Cortex of kidney (tissue), 1 donor: ENCODE measurements at places on chromosomes 5 and 9.

GRCh38 chr9:109115931-109116526, 3.7 kb downstream of the TMEM245 start:
- DNase-seq = no peak

DNA sequence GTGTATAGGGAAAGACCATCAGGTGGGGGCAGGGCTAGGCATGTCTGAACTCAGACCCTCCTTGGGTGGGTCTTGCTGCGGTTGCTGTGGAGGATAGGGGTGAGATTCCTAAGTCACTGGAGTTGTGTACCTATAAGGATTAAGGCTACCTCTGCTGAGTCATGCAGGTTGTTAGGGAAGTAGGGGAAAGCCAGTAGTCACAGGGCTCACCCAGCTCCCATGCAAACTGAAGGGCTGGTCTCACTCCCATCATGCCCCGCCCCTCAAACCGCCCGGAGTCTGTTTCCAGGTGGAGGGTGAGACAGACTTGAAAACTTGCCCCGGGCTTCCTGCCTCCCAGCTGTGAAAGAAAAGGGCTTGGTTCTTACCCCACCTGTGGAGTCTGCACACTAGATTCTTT, 161.8 kb downstream of the CAVIN4 start:
- DNase-seq = no peak

GRCh38 chr9:133534346-133535291, at the start of gene ADAMTSL2:
Gene ADAMTSL2, plus strand, starts transcription at chr9:133534704. Its CDS starts 2,009 bp downstream, at chr9:133536713.
- DNase-seq = no peak

DNA sequence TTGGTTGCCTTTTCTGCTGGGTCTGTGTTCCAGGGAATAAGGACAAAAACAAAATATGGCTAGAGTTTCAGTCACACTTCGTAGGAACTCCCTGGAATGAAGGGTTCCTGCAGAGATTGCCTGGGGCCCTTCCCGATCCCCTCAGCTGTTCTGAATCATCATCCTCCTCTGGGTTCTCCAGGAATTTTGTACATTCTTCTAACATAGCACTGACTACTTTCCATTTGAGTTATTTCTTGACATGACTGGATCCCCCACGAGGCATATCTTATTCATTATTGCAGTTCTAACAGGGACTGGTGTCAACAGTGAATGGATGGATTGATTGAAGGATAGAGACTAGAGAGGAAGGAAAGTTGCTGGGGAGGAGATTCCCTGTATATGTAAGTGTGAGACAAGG, 49.2 kb upstream of the TNC start:
- DNase-seq = no peak

- no peak for DNase-seq
Observed at GRCh38 chr9:121735065-121735792, 83.8 kb downstream of the DAB2IP start.

GRCh38 chr5:759111-759751, 25.3 kb downstream of the ZDHHC11B start:
- no peak for DNase-seq

DNA sequence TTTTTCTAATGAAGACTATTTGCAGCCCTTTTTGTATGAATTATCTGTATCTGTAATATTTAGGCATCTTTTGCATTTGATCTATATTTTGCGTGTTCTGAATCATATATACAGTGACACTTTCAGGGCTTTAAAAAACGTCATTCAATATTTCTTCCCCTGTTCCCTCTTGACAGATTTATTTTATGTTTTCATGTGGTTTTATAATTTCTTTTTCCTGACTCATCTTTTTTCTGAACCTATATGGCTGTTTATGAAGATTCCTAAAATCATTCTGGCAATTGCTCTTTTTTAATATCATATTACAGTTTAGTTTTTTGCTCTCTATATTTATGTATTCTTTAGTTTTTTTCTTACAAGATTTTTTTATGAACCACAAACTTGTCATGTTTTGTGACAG, 67.6 kb downstream of the SMARCA2 start:
- DNase-seq = no peak

- no peak for DNase-seq
Observed at GRCh38 chr5:36373527-36374086, 71.9 kb upstream of the RANBP3L start.

GRCh38 chr5:58156361-58156760, 303.5 kb downstream of the PLK2 start:
- DNase-seq = no peak

DNA sequence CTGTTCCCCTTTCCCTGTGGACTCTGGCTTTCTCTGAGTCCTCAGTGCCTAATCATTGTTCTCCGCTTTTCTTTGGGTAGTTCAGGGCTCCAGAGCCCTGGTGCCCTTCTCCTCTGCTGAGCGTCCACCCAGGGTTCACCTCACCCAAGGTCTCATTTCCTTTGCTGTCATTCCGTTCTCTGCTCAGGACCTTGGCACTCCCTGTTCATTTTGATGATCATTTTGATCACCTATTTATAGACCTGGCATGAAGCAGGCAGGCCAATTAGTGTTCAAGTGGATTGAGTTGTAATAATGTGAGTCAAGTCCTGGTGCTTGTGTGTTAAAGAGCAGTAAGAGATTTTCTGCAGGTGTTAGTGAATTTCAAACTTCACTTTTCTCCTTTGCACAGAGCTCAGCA, 3.6 kb downstream of the TRIO start:
- DNase-seq = no peak

DNA sequence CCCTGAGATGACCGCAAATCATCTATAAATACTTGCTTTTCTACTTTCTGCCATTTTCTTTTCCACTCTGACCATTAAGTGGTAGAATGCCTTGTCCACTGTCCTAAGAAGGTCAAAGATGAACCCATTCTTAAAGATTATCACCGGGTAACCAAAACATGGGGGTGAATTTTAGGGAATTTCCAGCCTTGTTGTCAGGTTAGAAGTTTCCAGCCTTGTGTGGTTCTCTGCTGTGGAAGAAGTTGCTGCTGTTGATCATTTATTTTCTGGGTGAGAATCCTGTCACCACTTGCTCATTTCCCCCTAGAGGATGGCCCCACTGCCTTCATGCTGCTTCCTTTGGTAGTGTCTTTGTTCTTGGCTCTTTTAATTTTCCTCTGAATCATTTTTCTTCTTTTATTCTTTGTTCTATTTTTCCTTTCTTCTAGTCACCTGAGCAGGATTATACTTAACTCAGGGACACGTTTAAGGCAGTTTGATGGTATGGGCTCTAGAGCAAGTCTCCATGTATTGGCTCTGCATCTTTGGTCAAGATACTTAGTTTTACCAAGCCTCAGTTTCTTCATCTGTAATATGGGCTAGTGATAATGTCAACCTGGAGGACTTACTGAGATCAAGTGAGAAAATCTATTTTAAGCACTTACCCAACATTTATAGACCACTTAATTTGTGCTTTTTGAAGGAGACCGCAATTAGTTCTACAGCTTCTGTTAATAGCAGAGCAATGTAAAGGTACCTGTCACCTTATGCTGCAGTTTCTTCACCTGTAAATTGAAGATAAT, 266.2 kb downstream of the ARHGAP26 start:
- no peak for DNase-seq

DNA sequence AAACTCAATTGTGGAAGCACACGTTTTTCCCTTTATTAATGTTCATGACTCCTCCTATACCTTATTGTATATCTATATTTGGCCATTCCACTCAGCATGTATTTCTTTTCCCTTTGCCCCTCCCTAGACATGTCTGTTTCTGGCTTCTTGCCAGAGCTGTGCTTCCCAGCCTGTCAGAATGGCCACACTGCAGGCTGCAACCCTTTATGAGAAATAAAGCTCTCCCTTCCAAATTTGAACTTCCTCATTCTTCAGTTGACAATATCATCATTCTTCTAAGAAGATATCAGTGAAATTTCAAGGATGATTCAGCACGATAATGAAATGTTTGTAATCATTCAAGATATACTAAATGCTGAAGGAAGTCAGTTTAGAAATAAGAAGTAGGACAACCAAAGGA, 107.6 kb upstream of the PRSS3 start:
- DNase-seq = no peak

DNA sequence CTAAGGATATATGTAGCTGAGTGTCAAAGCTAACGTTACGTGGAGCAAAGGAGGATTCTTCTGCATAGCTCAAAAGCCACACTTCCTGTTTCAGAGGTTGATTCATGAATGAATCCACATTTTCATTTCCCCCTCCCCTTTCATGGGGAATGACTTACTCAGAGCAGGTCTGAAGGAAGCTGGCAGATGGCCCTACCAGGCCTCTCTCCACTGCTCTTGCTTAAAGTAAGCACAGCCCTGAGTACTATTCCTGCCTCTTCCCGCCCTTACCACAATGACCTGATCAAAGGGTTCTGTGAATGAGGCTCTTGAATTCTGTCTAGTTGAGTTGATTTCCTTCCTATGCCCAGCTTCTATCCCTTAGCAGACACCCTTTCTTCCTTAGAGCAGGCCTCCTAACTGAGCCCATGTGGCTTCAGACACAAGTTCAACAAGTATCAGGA, 6.3 kb downstream of the IGIP start:
- DNase-seq = no peak

- no peak for DNase-seq
Observed at GRCh38 chr5:67459253-67459652, 262.7 kb upstream of the CD180 start.

DNA sequence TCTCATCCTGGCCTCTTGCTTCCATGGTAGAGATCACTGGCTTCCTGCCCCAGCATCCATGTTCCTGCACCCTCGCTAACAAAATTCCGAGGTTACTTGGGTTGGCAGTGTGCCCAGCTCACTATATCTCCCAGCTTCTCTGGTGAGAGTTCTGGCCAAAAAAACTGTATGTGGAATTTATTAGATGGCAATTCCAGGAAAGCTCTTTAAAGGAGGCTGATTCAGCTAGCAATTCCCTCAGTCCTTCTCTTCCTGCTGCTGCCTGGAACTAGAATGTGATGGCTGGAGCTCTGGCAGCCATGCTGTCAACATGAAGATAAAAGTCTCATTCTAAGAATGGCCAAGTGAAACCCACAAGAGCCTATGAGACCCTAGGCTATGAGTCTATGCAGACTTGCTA, 88.8 kb downstream of the SECISBP2 start:
- DNase-seq = no peak

DNA sequence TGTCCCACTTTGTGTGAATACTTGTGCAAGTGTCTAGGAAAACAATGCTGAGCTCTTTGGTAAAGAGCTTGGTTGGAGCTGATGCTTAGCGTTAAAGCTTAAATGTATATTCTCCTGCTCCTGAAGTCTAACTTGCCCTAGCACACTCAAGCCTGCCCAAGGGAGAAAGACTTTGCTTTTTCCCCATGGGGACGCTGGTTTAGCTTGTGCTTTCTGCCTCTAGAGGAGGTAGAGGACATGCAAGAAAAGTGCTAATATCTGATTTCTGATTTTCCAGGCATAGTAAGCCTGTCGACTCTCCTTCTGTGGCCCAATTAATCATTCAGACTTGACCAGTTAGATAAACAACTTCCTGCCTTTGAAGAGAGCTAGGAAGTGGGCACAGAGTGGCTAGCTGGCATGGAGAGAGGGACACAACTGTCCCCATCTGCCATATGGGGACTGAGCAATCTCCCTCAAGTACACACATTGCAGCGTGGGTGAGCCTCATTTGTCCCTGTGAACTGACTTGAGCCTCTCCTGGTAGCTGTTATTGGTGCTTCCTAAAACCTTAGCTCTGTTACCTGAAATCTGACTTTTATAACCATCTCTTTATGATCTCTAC, 348.4 kb downstream of the BRINP1 start:
- no peak for DNase-seq

- no peak for DNase-seq
Observed at GRCh38 chr5:177043114-177043513, 20.6 kb downstream of the ZNF346 start.

DNA sequence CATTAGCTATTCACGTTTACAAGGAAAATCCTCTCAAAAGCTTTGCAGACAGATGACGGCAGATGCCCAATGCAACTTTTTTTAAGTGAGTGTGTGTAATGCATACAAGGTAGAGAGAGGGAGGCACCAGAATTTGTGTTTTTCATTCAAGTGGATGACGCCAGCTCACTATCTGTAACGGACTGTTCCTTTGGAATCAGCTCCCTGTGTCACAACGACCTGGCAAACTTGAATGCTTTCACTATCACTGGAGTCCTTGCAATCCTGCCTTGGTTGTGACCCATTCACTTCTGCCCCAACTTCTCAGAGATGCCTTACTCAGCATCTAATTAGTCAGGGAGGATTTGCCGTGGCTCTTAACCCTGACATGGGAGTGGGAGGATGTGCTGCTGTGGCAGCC, 148.5 kb downstream of the BNC2 start:
- DNase-seq = no peak

DNA sequence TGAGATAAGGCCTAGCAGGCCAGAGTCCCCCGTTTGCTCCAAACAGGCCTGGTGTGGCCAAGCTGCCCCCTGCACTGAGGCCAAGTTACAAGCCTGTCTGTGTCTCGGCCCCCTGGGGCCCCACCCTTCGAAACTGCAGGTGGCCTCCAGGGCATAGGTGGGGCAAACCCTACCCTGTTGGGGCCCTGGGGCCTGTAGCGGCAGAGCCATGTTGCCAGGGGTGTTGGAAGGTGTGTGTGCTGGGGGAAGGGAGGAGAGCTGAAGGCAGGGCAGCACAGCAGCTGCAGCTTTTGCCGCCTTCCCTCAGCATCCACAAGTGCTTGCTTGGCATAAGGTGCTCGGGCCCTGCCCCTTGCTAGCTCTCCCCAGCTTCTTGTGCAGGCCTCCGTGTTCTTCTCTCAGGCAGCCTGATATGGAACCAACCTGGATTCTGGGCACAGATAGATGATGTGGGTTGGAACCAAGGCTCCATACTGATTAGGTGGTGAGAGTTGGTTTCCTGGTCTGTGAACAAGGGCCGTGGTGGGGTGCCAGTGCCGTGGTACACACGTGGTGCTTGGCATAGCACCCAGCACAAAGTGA, 12.7 kb downstream of the IRF1 start:
- no peak for DNase-seq

- DNase-seq = no peak
Observed at GRCh38 chr5:65125591-65126541, 355.9 kb downstream of the ADAMTS6 start.

GRCh38 chr5:83503662-83504061, 32.1 kb downstream of the VCAN start:
- no peak for DNase-seq

- DNase-seq = no peak
Observed at GRCh38 chr5:81393783-81394718, at the start of gene ACOT12. Gene ACOT12, minus strand, starts transcription at chr5:81394134. Its CDS starts 20 bp downstream, at chr5:81394114.

DNA sequence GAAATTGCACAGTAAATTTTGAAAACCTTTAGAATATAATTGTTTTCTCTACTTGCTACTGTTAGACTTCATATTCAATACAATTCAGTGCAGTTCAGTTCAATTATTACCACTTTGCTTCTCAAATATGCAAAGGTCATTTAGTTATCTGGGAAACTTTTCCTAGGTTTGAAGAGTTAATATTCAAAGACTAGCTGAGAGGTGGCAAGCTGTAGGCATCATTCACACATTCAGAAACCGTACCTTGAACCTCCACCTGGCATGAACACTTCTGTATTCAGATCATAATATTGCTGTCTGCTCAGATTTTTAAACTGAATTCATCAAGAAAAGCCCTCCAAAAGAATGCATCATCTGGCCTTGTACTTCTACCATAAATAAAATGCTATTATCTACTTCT, 162.1 kb upstream of the PCSK5 start:
- no peak for DNase-seq
